Pancreas (tissue), 10 donors: ENCODE measurements at places on chromosomes 3 and 15. TPM values are rescaled to one million over a fixed set of nuclear protein-coding genes. Genes with fewer than 3 reads are reported as not detected.

ZBTB20 gene
- 51.4 TPM for total RNA-seq

- no peaks in the 10 kb centered on the region for H3K27me3 ChIP-seq
- H3K4me1 ChIP-seq = no peaks in the 10 kb centered on the region
- DNase-seq = no peak
- no peak overlapping the region for H3K27ac ChIP-seq
These were observed 102.6 kb upstream of the ROPN1 start for GRCh38 chr3:124094496-124094895.

DNA sequence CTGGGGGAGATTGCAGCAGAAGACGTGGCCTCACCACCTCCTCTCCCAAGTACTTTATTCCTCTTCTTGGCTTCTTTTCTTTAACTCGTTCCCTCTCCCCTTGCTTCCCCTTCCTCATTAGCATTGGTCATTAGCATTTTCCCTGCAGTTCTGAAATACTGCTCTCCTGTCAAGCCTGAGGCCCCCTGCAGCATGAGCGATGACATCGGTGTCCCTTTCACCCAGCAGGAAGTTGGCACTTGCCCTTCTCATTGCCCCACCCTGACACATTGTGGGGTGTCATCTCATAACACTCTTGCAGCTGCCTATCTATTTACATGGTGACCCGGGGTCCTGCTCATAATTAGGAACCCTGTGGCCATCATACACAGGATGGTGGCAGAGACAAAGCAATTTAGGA is 167.1 kb downstream of the ARRDC4 start:
- DNase-seq = no peak
- no peak overlapping the region for H3K27ac ChIP-seq
- H3K4me1 ChIP-seq = no peaks in the 10 kb centered on the region
- H3K27me3 ChIP-seq = no peaks in the 10 kb centered on the region
- H3K36me3 ChIP-seq = no peaks in the 10 kb centered on the region

GRCh38 chr3:126216416-126216815 is 36.0 kb upstream of the ALDH1L1 start:
- DNase-seq = no peak
- no peak overlapping the region for H3K4me3 ChIP-seq
- no peaks in the 10 kb centered on the region for H3K36me3 ChIP-seq
- no peak overlapping the region for H3K27ac ChIP-seq
- peaks cover 5% of the 10 kb centered on the region for H3K27me3 ChIP-seq

- H3K4me1 ChIP-seq = no peaks in the 10 kb centered on the region
- no peak overlapping the region for H3K27ac ChIP-seq
- no peak for DNase-seq
- no peaks in the 10 kb centered on the region for H3K36me3 ChIP-seq
- no peak overlapping the region for H3K4me3 ChIP-seq
These were observed 14.9 kb downstream of the MINDY4B start for GRCh38 chr3:150890295-150890694.

GRCh38 chr15:83081256-83082014 is 14.4 kb upstream of the BTBD1 start:
- no peaks in the 10 kb centered on the region for H3K36me3 ChIP-seq
- no peaks in the 10 kb centered on the region for H3K4me1 ChIP-seq
